ENCODE measurements at places on chromosomes 3 and 15.

- DNase-seq = no peak
Observed at GRCh38 chr3:174046311-174046710, 648.8 kb downstream of the NLGN1 start.

GRCh38 chr15:42493679-42494078 is 1.8 kb upstream of the SNAP23 start:
- DNase-seq = no peak

- DNase-seq = no peak
Observed at GRCh38 chr3:101722394-101723173, 1.8 kb upstream of the CEP97 start.

GRCh38 chr3:13401149-13401548 is 19.0 kb downstream of the NUP210 start:
- DNase-seq = no peak

DNA sequence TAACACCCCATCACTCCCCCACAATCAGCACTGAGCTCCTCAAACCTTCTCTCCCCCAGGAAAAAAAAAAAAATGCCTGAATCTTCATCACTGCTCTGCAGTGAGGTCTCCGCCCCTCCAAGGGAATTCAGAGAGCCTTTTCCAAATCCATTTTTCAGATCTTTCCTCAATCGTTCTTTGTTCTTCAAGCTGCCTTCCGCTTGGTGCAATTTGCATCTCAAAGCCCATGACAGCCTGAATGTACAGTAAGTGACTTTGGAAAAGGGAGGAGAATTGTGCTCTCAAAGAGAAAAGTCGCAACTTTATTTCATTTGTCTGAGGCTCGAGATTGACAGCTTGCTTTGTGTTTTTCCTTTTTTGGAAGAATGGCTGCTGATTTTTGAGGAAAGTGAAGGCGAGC is 75.0 kb downstream of the CORO2B start:
- DNase-seq = no peak

DNA sequence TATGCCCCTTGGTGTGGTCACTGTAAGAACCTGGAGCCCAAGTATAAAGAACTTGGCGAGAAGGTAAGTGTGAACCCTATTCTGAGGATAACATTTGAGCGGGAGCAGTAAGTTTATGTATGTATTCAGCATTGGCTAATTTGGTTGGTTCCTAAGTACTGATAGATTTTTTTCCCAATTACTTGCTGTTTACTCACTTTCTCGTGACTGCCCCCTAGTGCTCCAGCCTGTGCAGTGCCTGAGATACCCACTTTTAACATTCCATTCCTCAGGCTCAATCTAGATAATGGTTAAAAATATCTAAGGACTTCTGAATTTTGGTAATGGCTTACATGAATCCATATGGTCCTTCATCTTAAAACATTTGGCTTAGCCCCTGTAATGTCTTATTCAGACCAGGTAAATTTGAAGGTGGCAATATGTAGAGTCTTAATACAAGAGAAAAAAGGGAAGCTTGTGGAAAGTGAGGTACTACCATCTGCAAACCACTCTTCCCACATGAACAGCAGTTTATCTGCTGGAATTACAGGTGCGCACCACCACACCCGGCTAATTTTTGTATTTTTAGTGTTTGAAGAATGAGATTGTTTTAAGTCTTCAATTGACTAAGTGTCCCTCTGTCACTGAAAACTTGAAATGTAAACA is 7.1 kb downstream of the ELL3 start:
- peak; percentile 15 for DNase-seq

DNA sequence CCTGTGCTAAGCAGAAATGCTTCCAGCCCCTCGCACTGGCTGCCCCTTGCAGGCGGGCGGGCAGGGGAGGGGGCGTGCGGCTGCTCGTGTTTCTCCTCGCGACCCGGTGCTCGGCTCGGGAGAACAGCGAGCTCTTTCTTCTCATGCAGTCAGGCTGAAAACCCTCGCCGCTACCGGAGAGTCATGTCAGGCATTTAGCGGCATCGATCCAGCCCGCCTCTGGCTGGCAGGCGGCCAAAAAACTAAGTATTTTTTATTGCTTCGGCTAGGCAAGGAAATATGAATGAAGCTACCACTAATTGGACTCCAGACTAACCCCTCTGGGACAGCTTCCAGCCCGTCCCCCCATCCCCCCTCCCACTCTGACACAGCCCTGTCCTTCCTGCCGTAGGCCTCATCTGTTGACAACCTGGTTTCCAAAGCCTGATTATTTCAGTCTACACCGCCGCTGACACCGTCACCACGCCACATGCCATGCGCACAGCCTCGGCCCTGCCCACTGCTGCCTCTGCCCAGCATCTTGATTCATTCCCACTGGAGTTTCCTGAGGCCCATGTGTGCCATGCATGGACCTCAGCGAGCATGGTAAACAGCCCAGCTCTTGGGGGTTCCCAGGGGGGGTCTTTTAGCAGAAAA is 35.3 kb downstream of the TLE3 start:
- peak; percentile 78 for DNase-seq

DNA sequence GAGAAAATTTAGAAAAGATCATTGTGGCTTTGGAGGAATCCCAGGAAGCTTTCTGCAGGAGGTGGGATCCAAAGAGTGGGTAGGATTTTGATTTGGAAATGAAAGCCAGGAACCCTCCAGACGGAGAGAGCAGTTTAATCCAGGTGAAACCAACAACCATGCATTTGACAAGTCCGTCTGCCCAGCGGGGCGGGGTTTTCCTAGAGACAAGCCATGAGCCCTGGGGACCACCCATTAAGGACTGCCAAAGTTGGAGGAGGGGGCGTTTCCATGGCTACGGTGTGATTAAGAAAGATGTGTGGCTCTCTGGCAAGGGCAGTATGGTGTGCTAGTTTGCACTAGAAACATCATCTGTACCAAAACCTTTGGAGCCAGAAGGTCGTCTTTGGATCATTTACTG is 53.4 kb downstream of the SRGAP3 start:
- DNase-seq = no peak

GRCh38 chr3:71214797-71215196 is 368.7 kb downstream of the FOXP1 start:
- no peak for DNase-seq

- no peak for DNase-seq
Observed at GRCh38 chr3:66490214-66490613, 10.6 kb downstream of the LRIG1 start.

DNA sequence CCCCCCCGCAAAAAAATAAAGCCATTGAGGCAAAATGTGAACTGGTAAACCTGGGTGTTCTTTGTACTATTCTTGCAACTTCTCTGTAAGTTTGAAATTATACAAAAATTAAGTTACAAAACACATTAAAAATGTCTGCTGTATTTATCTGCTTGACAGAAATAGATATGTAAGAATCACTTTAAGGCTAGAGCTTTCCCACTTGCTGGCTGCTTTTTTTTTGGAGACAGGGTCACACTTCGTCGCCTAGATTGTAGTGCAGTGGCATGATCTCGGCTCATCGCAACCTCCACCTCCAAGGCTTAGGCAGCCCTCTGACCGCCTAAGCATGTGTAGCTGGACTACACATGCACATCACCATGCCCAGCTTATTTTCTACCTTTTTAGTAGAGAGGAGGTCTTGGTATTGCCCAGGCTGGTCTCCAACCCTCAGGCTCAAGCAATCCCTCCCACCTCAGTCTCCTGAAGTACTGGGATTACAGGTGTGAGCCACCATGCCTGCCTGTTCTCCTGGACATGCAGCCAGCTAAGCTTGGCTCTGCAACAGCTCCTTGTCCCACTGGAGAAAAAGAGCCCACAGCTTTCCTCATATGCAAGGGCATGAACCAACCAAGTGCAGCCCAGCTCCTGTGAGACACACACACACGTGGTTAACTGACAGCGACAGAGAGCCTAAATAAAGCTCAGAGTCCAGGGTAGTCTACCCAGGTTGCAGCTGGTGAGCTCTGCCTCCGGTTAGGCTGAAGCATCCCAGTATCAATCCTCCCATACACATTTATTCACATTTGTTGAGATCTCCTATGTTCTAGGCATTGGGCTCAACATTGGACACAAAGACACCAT is 4.5 kb downstream of the RPS17 start:
- DNase-seq = no peak

GRCh38 chr3:16496008-16496407 is 17.5 kb downstream of the RFTN1 start:
- DNase-seq = no peak

DNA sequence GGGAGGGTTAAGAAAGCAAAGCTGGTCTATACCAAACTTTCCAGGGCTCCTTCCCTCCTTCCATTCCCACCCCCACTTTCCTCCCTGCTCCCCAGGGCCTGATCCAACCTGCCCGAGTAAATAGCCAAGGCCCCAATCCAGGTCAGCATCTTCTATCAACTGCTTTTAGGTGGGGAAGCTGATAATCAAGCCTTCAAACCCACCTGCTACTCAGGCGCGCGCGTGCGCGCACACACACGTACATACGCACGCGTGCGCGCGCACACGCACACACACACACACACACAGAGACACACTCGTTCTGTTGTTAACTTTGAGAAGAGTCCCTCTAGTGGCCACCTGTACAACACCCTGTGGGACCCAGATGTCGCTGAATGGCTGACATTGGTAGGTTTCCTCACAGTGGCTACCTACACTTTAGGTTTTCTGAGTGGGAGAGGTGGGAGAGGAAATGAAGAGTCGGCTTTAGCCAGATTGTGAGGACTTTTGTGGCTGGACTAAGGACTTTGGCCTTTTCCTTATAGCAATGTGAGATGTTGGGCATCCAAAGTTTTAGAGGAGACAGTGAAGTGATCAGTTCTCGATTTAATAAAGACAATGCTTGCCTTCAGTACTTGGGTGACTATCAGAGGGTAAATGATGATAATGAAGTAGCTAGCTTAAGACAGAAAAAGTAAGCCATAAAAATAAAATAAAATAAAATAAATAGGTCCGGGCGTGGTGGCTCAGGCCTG is 179.9 kb upstream of the C2CD4B start:
- no peak for DNase-seq

DNA sequence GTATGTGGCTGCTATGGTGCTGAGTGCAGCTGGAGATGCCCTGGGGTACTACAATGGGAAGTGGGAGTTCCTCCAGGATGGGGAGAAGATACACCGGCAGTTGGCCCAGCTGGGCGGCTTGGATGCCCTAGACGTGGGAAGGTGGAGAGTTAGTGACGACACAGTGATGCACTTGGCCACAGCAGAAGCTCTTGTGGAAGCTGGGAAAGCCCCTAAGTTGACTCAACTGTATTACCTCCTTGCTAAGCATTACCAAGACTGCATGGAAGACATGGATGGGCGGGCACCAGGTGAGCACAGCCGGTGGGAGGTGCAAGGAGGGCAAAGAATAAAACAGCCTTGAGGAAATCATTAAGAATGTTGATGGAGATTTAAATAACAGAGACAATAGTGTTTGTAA is 2.9 kb downstream of the ADPRH start:
- no peak for DNase-seq

- no peak for DNase-seq
Observed at GRCh38 chr3:41111011-41111410, 88.3 kb upstream of the CTNNB1 start.

DNA sequence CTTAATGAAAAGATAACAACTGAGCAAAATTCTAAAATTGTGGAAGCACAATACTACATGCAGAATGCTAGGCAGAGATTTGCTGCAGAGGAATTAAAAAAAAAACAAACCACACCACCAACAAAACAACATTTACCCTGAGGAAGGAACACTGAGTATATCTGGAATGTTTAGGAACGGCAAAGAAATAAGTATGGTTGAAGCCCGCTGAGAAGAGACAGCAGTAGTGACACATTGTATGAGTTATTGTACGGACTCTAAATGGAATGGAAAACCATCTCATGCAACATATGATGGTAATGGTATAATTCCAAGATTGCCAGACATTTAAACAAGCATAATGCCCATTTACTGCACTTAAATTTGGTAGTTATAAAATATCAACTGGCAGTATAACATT is 568.2 kb upstream of the CCDC54 start:
- no peak for DNase-seq

- peak; percentile 67 for DNase-seq
Observed at GRCh38 chr3:186107215-186108105, 1.4 kb downstream of the ETV5 start.

- DNase-seq = no peak
Observed at GRCh38 chr3:108973019-108973418, 19.3 kb upstream of the GUCA1C start.

DNA sequence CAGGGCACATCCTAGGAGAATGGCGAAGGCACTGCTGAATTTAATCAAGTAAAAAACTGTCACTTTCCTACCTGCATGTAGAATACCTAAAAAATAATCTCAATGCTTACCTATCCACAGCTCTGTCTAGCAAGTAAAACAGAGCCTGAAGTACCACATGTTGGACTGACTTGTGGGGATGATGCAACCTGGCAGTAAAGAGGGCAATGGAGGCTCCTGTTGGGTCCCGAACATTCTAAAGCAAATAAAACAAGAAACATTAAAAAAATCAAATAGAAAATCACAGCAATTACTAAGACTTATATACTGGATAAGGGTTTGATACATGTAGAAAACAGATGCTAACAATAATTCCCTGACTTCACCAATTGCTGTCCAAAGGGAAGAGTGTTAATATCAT is 56.1 kb downstream of the PTPN9 start:
- DNase-seq = no peak

GRCh38 chr3:66473692-66474091 is 27.1 kb downstream of the LRIG1 start:
- no peak for DNase-seq

DNA sequence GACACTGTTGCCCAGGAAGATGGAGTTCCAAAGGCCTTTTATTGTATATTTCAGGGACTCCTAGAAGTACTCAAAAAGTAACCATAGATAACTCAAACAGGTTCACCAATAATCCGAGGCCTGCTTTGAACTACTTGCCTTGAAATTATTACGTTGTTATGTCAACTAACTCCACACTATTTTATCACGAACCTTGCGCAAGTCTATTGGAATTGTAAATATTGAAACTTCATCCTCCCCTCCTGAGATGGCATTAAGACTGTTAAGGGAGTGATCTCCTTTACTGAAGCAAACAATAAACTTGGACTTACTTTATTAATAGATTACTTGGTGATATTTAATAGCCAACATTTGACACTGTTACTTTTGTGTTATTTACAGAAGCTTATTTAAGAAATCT is 199.6 kb upstream of the GADL1 start:
- DNase-seq = no peak

GRCh38 chr3:52856666-52857065 is 21.8 kb upstream of the MUSTN1 start:
- no peak for DNase-seq

DNA sequence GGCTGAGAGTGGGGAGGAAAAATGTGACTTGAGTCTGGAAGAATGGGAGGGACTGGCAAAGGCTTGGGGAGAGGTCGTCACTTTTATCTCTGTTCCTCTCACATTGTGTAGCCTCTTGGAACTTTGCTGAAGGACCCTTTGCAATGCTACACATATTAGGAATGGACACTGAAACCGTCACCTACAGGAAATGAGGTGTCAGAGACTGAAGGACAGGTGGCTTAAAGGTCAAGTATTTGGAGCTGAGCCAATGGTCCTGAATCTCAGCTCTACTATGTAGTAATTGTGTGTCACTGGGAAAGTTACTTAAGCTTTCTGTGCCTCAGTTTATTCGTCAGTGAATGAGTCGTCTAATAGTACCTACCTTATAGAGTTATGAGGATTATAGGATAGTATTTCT is 14.7 kb downstream of the MCTP2 start:
- DNase-seq = no peak

All from amygdala (tissue), 56 donors.